ENCODE measurements at places on chromosomes 6 and 20.

DNA sequence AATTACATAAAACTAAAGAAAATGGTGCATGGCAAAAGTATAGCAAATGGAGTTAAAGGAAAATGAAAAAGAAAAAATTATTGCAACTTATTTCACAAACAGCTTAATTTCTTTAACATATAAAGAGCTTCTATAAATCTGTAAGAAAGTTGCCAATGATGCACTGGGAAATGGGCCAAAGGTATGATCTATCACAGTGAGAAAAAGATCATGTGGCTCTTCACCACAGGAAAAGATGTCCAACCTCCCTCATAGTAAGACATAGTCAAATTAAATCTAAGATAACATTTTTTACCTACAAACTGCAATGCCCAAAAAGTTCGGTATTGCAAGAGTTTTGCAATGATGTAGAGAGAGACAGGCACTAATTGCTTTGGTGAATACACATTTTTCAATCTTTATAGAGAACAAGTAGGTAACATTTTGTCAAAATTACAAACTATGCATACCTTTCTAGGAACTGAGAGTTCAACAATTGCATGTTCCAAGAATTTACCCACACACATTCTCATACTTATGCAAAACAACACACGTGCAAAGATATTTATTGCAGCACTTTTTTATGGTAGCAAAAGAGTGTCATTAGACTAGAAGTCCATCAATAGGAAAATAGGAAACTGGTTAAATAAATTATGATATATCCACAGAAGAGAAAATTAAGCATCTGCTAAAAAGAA, 372.6 kb downstream of the QKI start:
- no peak for DNase-seq

DNA sequence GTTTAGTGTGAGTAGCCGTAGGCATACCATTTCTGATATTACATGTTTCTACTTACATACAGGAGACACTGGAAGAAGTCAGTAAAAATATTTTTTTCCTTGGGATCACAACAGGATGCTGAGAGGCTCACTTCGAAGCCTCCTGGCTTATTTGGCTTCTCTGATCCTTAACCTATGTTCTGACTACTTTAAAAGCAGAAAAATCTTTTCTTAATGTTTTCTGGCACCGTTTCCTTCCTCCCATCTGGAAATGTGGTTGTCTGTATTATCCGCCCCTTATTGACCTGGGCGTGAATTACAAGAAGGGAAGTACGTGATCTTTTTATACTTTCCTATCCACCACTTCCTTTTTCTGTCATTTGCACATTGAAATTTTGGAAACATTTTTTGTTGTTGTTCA, 379.6 kb downstream of the COL12A1 start:
- no peak for DNase-seq

DNA sequence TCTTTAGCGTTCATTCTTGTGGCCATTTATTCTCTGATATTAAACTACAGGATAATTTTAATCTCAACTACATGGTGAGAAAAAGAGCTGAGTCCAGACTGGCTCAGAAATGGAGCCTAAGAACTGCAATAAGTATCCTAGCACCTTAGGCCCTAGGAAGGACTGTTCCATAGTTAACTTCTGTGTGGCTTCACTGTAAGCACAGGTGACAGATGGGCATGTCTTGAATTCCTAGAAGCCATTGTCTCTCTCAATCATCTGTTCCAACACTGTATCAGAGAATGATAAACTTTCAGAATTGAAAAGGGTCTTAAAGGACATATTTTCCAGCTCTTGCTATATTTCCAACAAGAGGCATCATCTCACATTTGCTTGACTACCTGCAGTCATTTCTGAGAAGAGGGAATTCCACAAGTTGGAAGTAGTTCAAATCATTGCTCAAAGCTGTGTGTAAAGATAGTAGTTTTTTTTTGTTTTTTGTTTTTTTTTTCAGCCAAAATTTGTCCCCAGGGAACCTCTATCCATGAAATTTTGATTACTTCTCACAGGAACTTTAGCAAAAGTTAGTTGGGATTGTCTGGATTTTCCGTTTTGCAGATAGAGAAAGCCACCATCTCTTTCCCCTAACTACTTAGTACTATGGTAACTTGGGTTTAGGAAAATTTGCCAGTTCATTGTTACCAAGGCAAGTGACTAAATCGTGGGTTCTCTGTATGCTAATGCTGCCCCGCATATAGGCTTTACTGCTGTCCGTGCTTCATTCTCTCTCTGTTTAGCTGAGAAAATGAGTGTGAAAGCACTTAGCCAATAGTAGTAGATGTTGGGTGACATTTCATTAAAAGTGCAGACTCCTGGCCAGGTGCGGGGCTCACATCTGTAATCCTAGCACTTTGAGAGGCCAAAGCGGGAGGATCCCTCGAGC, 47.2 kb downstream of the KCNS1 start:
- no peak for DNase-seq

- peak; percentile 72 for DNase-seq
Measured at GRCh38 chr6:118618676-118619377, 32.6 kb downstream of the CEP85L start.

GRCh38 chr6:42428326-42429041, 23.2 kb downstream of the TRERF1 start:
- peak; percentile 71 for DNase-seq

GRCh38 chr6:163952005-163952404, 537.5 kb downstream of the QKI start:
- no peak for DNase-seq

- no peak for DNase-seq
Measured at GRCh38 chr6:130912434-130912833, 85.2 kb downstream of the SMLR1 start.

- no peak for DNase-seq
Measured at GRCh38 chr20:3876676-3877075, 12.5 kb upstream of the PANK2 start.

GRCh38 chr6:47106721-47107197, 64.6 kb upstream of the ADGRF1 start:
- DNase-seq: no peak

- DNase-seq: no peak
Measured at GRCh38 chr6:139639507-139639906, 265.1 kb upstream of the CITED2 start.

DNA sequence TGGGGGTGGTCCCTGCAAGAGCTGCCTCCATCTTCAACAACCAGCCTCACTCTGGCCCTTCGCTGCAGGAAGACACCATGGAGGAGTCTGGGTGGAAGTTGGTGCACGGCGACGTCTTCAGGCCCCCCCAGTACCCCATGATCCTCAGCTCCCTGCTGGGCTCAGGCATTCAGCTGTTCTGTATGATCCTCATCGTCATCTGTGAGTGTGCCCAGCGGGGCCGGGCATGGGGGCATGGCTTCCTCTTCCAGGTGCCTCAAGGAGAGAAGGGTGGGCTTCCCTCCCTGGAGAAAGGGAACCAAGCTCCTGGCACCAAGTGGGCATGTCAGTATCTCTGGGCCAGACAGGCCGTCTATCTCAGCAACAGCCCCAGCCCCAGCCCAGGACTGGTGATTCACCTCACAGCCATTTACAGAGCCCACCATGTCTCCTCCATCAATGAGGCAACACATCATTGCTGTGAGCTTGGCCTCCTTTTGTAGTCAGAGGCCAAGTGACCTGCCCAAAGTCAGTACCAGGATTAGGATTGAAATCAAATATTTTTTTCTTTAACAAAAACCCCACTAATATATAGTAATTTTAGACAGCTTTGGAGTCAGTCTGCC, 40.2 kb downstream of the TM9SF4 start:
- DNase-seq: no peak

GRCh38 chr6:151263967-151264366, 24.2 kb downstream of the AKAP12 start:
- DNase-seq: no peak

DNA sequence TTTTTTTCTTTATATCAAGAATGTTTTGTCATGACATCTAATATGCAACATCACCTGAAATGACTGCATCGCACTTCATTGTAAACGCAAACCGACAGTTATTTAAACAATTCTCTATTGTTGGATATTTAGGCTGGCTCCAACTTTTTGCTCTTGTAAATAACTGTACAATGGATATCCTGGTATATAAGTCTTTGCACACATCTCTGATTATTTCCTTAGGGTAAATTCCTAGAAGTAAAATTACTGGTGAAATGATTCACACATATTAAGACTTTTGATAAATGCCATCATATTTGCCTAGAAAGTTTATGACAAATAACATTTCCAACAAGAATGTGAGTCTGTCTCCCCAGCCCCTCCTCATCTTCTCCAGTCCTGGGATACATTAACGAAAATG, 154.7 kb downstream of the TFAP2C start:
- DNase-seq: no peak

DNA sequence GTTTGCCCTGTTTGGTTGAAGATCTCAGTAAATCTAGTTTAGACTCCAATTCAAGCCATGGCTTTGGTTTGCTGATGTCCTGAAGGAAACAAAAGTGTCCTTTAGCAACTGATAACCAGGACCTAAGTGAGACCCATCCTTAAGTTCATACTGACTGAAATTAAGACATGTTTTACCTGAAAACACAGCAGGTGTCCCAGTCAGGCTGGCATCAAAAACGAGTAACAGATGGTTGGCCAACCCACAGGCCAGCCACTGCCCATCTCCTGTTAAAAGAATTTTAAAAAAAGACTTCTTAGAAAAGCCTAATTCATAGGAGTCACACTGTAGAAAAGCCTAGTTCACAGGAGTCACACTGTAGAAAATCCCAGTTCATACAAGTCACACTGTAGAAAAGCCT, 58.3 kb downstream of the WDR27 start:
- DNase-seq: no peak

- DNase-seq: no peak
Measured at GRCh38 chr20:50786703-50787102, 8.2 kb upstream of the BCAS4 start.

- no peak for DNase-seq
Measured at GRCh38 chr6:143225929-143226328, 165.2 kb downstream of the AIG1 start.

- no peak for DNase-seq
Measured at GRCh38 chr20:11008444-11009033, 334.7 kb upstream of the JAG1 start.

- DNase-seq: peak; percentile 29
Measured at GRCh38 chr6:166097914-166098522, 69.6 kb downstream of the TBXT start.

GRCh38 chr6:47034421-47034820, 7.7 kb downstream of the ADGRF1 start:
- DNase-seq: no peak

DNA sequence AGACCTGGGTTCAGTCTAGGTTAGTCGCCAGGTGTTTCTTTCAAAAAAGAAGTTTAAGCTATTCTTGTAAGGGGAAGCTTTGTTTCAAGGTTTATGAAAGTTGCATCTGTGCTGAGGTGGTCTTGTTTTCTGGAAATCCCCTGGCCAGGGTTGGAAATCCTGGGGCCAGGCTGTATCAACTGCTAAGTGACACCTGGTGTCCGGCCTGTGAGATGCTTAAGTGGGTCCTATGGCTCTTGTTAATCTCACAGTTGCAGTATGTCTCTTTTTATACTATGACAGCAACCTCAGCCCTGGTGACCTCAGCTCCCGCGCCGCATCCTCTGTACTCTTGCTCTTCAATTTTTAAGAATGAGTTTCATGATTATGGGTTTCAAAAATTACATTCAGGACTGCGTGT, 72.0 kb downstream of the CHMP4B start:
- no peak for DNase-seq

- no peak for DNase-seq
Measured at GRCh38 chr20:6122111-6122872, 538 bp downstream of the FERMT1 start.

DNA sequence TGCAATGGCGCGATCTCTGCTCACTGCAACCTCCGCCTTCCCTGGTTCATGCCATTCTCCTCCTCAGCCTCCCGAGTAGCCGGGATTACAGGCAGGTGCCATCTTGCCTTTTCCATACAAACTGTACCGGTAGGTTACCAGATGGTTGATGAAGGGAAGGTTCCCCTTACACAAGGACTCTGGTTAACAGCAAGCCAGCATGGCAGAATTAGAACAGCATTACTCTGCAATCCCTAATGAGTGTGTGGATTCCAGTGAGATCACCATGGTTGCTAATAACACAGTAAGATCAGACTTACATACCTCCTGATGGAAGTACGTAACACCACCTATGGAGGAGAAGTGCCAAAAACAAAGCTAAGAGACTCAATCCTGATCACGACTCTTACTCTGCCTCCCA, 51.7 kb downstream of the TTI1 start:
- no peak for DNase-seq

- DNase-seq: peak; percentile 48
Measured at GRCh38 chr6:14046476-14047068, 71.0 kb upstream of the CD83 start.

DNA sequence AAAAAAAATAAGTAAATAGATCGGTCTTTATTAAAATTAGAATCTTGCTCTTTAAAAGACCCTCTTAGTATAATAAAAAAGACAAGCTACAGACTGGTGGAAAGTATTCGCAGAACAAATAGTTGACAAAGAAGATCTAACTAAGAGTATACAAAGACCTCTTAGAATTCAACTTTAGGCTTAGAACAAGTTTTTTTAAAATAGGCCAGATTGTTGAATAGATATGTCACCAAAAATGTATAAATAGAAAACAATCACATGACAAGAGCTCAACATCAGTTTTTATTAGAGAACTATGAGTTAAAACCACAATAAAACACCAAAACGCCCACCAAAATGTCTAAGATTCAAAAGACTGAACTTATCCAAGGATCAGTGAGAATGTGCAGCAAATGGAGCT, 632.7 kb upstream of the PTCHD4 start:
- DNase-seq: no peak

DNA sequence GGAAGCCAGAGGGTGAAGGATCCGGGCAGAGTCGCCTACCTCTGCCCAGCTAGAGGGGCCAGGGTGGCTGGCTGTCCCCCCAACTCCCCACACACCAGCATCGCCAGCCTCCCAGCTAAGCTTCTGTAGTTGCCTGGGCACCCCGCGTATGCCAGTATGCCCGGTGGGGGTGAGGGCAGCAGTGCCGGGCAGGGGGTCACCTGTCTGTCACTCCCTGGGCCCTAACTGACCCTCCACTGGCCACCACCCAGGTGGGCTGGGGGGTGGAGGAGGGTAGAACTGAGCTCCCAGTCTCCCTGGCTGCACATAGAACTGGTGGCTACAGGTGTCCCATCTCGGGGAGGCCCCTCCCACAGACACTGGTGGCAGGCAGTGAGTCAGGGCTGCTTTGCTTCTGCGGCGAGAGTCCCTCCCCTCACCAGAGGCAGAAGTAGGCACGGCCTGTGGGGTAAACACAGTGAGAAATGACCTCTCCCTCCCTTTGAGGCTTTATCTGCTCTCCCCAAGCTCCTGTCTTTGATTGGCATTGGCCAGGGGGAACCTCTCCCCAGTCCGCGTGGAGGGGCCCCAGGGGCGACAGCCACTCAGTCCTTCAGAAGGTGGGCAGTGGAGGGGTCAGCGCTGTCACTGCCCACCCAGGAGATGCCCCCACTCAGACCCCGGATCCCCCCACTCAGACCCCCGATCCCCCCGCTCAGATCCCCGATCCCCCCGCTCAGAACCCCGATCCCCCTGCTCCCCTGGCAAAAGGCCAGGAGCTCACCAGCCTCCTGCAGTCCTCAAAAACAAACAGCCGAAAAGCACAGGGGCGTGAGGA, 2.5 kb downstream of the NTSR1 start:
- DNase-seq: no peak

- no peak for DNase-seq
Measured at GRCh38 chr6:143187238-143187923, 126.7 kb downstream of the AIG1 start.

GRCh38 chr6:46465294-46466165, 25.7 kb downstream of the RCAN2 start:
- DNase-seq: no peak

GRCh38 chr6:65416621-65417020, 290.4 kb downstream of the EYS start:
- DNase-seq: no peak

- no peak for DNase-seq
Measured at GRCh38 chr20:57022306-57022705, 244.1 kb downstream of the BMP7 start.

- DNase-seq: no peak
Measured at GRCh38 chr6:163637524-163637923, 223.0 kb downstream of the QKI start.
